Type B pancreatic cell (in vitro differentiated cells): ENCODE measurements at places on chromosomes 12 and 14.

DNA sequence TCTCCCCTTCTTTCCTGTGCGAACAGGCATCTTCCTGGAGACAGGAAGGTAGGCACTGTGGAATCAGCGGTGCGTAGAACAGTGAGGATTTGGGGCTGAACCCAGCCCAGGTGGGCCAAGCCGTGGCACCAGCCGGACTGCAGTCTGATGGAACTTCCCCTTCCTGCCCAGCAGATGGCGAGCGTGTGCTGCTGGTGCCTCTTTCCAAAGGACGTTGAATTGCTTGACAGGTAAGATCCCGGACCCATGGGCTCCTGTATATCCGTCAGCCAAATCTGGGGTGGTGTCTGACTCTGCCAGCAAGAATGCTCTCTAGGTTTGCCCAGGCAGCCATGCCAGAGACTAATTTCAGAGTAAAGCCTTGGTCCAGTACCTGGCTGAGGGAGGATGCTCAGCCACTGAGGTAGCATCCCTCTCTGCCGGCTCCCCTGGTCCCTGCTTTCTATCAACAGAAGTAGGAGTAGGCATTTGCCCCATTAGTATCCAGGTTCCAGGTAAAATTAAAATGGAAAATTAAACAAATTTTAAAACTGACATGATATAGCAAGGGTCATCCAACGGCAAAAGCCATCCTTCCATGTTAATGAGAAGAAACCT lies 21.1 kb upstream of the KCNA5 start:
- no peak for DNase-seq

- DNase-seq = no peak
Observed at GRCh38 chr12:12954878-12955625, 3.1 kb upstream of the GPRC5D start.

DNA sequence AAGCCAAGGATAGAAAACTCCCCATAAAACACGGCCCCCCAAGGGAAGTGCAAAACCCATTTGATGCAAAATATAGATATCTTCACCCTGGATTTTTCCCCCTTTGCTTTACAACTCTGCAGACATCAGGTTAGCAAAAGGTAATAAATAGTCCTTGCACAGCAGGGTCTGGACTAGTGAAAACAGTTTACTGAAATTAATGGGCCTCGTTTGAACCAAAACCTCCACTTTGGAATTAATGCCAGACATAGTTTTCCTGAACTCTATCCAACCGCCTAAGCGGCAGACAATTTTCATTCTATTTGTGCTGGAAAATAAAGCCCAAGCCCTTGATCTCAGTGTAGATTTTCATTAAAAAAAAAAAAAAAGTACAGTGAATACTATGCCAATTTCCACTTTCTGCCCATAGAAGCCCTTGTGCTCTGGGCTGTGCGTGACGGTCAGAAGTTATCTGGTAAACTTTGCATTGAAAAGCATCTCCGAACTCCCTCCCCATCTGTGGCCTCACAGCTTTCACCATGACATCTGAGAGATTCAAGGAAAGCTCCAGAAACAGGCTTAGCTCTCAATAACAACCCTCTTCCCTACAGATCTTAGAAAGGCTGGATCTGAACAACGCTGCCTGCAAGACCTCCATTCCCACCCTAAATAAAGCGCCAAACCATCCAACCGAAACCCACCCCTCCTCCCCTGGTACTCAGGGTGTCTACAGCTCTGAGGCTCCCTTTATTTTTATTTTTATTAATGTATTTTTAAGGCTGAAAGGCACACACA lies 11.0 kb upstream of the IRF2BPL start:
- DNase-seq = no peak

DNA sequence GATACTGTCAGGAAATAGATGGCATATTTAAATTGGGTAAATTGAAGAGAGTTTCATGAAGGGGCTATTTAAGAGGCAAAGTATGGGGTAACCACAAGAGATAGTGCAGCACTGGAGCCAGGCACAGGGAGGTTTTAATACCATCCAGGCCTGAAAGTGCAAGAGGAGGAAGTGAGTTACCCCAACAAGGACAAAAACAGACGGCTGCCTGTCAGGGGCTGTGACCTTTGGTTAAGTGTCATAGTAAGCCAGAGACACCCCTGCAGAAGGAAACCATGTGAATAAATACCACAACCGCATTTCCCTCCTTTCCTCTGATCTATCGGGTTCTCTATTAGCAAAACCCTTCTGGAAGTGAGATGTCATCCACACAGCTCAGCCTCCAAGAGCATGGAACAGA lies 122.0 kb upstream of the DHRS4 start:
- DNase-seq = no peak

DNA sequence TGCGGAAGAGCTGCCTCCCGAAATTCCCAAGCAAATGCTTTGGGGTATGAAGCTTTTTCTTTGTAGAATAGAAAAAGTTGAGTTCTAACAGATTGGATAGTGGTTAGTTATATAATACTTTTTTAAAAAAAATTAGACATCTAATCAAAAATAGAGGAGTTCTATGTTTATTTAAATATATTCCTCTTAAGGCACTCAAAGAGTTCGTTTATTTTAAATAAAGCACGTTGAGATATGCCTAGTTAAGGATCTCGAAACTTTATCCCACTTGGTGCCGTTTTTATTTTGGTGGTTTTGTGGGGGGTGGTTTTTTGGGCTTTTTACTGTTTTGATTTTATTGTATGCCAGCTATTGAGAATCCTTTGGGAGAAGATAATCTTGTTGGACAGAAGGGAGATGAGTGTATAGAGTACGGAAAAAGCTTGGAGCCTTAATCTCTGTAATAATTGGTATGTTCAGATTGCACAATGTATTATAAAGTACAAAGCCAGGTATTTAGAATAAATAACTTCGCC lies 10.7 kb upstream of the SNAPC1 start:
- DNase-seq = no peak

GRCh38 chr14:59020382-59020781 lies 168.1 kb upstream of the DAAM1 start:
- DNase-seq = no peak

- no peak for DNase-seq
Observed at GRCh38 chr14:24351517-24351916, 11.7 kb upstream of the RIPK3 start.

DNA sequence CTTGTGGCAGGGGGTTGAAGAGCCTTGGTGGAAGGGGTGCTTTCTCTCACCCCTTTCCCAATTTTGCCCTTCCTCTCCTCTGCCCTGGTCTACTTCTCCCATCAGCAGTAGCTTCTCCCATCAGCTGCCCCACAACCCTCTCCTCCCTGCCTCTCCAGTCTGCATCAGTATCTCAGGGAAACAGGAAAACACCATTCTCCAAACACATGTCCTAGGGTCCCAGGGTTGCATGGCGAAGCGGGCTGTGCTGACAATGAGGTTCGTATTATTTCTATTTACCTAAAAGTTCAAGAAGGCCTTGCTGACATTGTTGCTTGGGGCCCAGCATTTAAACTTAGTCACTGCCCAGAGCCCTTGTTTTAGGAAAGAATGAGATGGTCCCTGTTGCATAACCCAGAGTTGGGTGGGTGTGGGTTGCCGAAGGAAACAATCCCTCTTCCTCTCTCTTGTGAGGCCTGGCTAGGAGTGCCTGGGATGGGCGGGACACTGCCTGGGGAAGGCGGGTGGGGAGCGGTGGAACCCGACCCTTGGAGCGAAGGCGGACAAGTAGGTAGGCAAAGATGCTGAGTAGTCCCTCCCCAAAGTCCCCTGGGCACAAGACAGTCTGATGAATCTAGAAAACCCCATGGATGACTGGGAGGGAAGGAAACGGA lies 1.3 kb upstream of the IGFBP6 start:
- no peak for DNase-seq

DNA sequence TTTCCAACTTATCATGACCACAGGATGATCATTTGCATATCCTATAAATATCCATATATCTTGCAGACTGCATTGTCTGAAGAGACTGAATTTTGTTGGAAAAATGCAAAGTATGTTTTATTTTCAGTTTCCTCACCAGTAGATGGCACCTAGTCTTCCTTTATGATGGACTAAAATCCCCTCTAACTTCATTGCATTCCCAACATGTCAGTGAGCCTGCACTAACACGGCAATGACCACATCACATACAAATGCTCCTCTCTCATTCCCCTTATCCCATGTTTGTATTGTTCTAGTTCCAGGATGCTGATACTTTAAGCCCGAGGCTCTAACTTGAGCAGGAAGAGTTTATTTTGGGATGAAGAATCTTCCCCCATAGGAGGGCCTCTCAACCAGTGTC lies 24.7 kb upstream of the MYBPC1 start:
- DNase-seq = no peak

- DNase-seq = no peak
Observed at GRCh38 chr12:30440826-30441602, 254.7 kb downstream of the IPO8 start.

- DNase-seq = no peak
Observed at GRCh38 chr12:98421316-98421715, 94.1 kb upstream of the TMPO start.

DNA sequence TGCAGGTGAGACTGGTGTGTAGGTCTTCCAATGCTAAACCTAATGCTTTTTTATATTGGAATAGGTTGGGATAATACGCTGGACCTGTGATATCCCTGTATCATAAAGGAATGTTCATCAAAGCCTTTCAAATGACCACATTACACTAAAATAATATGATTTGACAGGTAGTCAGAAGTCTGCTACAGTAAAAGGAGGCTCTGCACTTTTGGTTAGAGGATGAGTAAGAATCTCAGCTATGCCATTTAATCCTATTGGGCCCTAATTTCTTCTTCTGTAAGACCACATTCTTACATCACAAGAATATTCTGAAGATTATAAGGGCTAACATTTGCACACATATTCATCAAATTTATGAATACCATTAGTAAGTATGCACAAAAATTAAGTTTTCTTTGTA lies 250.5 kb upstream of the FLRT2 start:
- DNase-seq = no peak
